ENCODE measurements at places on chromosomes 2 and 18.

- no peak for DNase-seq
Measured at GRCh38 chr2:23138701-23139100, 246.3 kb upstream of the KLHL29 start.

- DNase-seq = no peak
Measured at GRCh38 chr2:237466211-237466610, 20.8 kb upstream of the MLPH start.

GRCh38 chr2:181991171-181991885 lies 5.7 kb downstream of the PPP1R1C start:
- no peak for DNase-seq

DNA sequence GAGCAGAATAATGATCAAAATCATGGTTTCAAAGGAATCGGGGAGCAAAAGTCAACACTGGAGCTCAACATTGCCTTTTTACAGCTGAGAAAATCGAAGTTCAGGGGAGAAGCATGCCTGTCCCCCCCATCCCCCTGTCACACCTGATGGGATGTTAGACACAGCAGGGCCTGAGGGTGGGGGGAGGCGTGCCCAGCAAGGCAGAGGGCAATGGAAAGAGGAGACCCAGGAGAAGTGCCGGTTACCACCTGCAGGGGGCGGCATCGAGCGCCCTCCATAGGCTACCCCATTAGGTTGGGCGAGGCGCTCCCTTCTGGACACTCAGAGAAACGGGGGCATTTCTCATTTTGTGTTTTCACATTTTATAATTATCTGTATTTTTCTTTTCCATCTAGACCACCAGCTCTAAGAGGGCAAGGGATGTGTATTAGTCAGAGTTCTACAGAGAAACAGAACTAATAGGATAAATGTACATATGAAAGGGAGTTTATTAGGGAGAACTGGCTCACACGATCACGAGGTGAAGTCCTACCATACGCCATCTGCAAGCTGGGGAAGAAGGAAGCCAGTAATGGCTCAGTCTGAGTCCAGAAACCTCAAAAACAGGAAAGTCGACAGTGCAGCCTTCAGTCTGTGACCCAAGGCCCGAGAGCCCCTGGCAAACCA lies 271.3 kb downstream of the LRATD1 start:
- peak; percentile 51 for DNase-seq

Measured in T47D (cell line).